Stimulated activated naive CD4-positive, alpha-beta T cell (primary cell): ENCODE measurements at places on chromosomes 16 and 17.

DNA sequence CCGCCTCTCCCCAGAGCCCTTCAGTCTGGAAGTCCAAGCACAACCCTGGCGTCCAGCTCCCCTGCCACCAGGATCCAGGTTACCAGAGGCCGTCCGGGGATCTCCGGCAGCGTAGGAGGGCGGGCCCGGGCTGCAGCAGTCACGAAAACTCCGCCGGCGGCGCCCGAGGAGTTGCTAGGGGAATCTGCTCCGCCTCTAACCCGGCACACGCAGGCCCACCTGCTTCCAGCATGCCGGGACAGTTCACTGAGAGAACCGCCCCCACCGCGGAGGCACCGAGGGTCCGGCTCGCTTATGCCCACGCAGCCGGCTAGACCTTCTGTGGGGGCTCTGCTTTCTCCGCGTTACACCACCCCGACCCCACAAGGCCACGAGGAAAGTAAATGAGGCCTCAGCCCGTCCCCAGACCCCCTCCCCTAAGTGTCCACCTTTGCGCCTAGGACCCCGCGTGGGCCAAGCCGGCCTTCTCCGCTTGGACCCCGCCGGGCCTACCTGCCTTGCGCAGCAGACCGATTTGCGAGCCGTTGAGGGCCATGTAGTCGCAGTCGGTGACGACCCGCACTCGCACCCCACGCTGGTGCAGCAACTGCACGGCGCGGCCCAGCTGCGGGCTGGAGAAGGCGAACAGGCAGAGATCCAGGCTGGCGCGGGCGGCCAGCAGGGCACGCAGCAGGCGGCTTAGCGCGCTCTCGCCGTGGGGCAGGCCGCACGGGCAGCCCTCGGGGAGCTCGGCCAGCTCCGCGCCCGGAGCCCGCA is 587 bp downstream of the PLD6 start:
- DNase-seq, result peak; percentile 39

DNA sequence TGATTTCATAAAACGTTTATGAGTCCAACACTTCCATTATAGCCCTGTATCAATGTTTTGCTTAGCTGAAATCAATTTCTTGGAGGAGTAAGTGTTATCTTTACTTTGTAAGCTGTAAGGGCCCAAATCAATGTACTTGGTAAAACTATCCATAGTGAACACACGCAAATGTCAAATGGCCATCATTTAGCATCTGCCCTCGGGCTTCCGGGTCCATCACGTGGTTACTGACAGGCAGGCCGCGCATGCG is 687 bp upstream of the NARF start:
- no peak for DNase-seq

DNA sequence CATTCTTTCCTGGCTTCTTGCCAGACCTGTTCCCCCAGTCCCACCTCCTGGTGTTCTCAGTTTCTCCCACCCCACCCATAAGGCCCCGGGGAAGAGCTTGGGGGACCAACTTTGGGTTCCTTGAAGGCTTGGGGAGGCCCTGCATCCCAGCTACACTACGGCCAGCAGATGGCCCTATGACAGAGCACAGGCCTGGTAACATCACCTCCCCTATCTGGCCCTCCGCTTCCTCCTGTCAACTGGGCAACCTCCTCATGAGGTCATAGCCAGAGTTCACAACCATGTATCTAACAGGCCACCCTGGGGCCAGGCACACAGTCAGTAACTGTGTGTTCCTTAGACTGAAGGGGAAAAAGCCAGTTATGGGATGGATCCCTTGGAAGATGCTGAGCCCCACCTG is 31.4 kb downstream of the MYO15A start:
- no peak for DNase-seq

DNA sequence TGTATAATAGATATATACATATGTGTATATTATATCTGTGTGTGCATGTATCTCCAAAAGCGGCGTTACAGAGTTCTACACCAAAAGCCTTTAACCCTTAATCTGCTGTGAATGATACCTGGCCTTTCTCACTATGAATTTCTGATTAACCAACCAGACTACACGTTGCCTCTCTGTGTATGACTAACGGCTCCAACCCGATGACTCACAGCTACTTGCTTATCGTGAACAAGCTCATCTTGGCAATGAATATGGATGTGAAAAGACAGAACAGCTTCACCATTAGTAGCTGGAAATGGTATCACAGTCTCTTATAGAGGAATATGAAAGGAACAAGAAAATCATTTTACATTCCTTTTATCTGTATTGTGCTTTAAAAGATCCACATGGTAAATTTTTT is 23.8 kb upstream of the ARHGAP44 start:
- DNase-seq, result no peak

GRCh38 chr16:70706948-70707465 is 21.2 kb upstream of the MTSS2 start:
- no peak for DNase-seq

- no peak for DNase-seq
These were observed 125.2 kb downstream of the C16orf78 start for GRCh38 chr16:49498666-49499413.

DNA sequence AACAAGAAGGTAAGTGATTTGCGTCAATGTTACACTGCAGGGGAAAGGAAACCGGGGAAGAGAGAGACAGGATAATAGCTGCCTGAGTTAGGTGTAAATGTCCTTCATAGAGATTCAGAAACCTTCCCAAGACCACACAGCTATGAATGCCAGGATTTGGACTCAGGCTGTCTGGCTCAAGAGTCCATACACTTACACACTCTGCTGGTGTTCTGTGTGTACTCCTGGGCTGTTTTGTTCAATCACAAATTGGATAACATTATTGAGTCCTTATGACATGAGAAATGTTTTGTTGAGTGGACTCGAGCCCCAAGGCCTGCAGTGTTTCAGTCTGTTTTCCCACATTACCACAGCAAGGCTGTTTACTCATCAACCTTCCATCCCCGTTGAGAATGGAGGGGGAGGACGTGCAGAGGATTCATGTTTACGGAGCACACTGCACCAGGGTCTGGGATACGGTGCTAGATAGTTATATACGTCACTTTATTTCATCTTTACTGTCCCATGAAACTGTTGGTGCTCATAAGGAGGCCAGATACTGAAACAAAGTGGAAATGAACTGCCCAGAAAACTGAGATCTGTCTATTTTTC is 450.8 kb downstream of the HAPSTR1 start:
- no peak for DNase-seq

DNA sequence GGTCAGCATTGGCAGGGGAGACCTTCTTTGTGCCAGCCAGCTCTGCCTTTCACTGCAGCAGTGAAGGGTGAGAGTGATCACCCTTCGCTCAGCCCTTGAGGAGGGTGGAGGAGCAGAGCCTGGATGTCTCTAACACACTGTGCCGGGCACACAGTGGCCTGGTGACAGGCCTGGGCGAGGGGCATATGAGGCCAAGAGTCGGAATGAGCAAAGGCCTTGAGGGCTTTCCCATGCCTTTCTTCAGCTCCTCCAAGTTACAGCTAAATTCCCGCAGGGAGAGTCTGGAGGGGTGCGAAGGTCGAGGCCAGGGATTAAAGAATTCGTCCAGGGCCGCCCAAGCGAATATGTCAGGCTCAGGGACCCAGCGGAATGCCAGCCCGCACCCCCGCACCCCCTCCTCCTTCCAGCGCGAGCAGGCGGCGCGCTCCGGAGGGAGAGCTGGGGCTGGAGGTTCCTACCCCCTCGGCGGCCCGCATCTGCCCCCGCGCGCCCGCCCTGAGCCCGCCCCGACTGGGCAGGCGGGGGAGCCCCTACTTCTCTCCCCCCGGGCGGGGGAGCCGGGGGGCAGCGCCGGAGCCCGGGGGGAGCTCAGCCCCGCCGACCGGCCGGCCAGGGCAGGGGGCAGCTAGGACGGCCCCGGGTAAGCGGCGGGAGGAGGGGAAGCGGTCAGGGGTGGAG is at the start of gene RASL10B:
RASL10B (plus strand) TSS at position 401 of the 678 bp plus-strand sequence. CDS start 3,546 bp downstream, outside the sequence.
- peak; percentile 31 for DNase-seq

DNA sequence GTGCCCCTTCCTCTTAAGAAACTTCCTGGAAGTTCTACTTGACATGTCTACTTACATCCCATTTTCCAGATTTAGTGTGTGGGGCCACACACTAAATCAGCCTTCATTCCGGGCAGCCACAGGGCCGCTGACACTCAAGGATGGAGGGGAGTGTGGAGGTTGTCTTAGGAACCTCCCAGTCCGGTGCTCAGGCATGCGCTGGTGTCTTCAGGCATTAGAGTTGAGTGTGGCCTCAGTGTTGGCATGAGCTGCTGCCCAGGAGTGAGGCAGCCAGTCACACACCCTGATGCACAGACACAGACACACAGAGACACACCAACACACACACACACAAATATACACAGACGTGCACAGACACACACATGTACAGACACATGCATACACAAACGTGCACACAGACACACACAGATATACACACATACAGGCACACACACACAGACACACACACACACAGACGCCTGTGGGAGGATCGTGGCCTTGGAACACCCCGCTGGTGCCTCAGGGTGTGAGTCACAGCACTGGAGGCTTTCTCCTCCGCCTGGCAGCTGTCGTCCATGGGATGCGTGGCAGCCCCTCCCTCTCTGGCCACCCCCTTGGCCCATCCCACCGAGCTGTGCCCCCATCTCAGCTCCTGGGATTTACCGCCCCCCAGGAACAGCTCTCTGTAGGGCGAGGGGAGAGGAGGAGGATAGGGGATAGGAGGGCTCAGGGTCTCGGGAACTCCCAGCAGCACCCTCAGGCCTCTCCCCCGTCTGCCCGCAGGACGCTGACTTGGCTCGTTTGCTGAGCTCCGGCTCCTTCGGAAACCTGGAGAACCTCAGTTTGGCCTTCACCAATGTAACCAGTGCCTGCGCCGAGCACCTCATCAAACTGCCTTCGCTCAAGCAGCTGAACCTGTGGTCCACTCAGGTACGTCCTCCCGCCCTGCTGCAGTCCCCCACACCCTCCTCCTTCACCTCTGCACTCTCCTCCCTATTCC is 75.6 kb upstream of the PLCG2 start:
- DNase-seq, result no peak
